ENCODE measurements at places on chromosomes 16 and 17.

GRCh38 chr17:63070031-63070430, 104.0 kb downstream of the TANC2 start:
- no peak for DNase-seq

DNA sequence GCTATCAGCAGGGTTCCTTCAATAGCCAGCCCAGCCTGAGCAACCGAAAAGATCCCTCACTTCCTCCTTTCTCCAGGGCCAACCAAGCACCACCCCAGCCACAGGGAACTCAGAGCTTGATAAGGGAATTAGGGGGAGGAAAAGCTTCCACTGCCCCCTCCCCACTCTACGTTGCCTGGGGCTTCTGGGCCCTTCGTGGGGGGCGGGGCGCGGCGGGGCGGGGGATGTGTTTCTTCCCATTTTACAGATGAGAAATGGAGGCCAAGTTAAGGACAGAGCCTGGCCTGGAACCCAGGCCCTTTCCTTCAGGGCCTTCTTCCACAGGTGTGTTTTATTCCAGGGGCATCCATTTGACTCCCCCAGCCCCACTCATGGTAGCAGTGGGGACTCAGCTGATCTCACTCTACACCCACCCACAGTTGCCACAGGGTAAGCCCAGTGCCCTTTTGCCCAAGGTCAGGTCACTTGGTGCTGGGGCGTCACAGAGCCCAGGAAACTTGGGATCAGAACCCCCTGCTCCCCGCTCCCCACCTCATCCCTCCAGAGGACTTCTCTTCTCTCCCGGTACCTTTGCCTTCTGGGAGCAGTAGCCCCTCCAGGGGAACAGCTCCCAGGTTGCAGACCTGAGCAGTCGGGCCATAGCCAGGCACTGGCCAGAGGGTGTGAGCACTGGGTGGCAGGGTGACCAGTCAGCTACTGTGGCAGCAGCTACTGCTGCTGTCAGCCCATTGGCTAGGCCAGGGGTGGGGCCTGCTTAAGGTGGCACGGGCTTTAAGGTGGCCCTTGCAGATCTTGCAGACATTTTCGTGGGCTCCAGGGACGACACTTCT, at the start of gene LDHD:
Gene LDHD, minus strand, starts transcription at position 700 of the 830 bp plus-strand sequence. Its CDS starts 60 bp downstream, at position 640.
- no peak for DNase-seq

DNA sequence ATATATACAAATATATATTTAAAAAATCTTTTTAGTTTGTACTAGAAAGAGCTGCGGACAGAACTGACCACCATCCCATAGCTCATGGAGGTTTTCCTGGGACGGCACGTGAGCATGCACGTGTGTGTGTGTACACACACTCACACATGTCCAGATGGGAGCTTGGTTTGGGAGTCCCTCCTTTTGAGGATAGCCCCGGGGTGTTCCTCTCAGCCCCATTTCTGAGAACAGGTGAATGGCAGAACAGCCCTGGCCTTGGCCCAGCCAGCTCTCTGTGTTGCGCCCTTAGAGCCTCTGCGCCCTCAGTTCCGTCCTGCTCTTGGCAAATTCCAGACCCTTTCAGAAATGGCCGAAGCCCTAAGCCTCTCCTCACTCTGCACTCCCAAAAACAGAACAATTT, 70.1 kb downstream of the AMFR start:
- DNase-seq = no peak

DNA sequence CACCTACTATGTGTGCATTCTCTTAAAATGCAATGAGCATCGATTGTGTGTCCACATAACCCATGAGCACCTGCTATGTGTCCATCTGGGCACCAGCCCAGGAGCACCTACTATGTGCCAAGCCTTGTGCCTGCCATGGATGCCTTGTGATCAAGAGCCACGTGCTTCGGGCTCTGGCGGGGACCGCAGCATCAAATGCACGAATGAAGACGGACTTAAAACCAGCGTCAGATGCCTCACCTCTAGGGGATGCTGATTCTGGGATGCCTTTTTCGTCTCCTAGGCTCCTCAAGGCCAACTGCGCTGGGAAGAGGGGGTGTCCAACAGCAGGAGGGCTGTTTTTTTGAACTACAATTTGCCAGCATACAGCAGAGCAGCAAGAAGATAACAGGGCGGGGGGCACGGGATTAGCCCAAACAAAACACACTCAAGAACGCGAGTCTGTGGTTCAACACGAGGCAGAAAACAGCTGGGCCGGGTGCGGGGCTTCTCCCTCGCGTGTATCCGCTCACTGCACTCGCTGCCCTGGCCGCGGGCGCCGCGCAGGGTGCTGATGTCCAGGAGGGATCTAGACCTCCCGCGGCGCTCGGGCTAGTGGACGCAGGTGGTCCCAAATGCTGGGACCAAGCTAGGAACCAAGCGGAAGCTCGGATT, 1.2 kb upstream of the GLIS2 start:
- no peak for DNase-seq

DNA sequence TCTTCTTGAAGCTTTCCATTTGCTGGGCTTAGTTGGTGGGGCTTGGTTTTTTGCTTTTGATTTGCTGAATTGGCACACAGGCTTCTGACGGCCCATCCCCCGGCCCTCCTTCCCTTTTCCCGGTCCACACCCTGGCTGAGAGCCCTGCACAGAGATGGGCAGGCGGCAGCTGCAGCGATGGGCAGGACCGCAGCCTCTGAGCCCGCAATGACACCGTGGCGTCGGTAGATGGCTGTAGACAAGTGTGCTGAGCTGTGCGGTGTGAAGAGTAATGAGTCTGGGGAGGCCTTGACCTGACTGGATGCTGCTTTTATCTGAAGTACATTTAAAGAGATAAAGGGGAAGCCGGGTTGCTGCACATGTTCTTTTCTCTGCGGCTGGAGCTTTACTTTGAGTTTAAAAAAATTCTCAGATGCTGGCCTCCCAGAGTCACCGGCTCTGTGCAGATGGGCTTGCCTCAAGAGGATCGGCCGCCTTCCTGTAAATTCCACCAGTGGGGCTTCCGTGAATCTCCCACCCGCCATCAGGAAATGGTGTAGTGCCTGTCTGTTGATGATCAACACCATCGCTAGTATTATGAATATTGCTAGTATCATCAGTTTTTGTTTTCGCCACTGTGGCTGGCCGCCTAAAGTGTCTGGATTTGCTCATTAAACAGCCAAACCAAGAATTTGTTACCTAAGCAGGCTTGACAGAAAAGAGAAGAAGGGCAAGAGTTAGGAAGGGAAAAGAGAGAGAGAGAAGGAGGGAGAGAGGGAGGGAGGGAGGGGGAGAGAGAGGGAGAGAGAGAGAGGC, 245.6 kb upstream of the RBFOX1 start:
- DNase-seq = no peak

GRCh38 chr16:47925811-47926460, 229.9 kb downstream of the ABCC12 start:
- no peak for DNase-seq

- DNase-seq = no peak
These were observed 136.3 kb upstream of the CACNG3 start for GRCh38 chr16:24119807-24120206.

GRCh38 chr16:14309001-14309886, 238.1 kb downstream of the MRTFB start:
- no peak for DNase-seq

DNA sequence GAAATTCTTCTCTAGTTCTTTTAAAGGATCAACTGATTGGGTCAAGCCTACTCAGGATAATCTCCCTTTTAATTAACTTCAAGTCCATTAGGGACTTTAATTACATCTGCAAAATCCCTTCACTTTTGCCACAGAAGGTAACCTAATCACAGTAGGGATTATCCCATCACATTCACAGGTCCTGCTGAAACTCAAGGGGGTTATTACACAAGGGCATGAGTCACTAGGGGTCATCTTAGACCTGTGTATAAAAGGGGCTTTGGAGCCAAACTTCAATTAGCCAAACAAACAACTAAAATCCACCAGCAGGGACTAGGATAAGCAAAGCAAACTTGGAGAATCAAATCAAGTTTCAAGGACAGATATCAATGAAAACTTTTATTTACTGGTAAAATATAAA, 19.4 kb downstream of the CIAPIN1 start:
- no peak for DNase-seq

- no peak for DNase-seq
These were observed 79.9 kb upstream of the HSBP1 start for GRCh38 chr16:83727751-83728352.

DNA sequence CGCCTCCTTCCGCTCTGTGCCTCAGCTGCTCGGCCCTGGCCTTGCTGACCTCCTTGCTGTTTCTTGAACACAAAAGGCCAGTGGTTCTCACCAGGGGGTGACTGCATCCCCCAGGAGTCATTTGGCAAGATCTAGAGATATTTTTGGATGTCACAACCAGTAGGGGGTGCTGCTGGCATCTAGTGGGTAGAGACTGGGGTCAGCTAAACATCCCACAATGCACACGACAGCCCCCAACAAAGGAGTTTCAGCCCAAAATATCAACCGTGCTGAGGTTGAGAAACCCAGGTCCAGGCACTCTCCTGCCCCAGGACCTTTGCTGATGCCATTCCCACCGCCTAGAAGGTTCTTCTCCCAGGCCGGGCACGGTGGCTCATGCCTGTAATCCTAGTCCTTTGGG, 39.7 kb downstream of the ABCC6 start:
- no peak for DNase-seq

DNA sequence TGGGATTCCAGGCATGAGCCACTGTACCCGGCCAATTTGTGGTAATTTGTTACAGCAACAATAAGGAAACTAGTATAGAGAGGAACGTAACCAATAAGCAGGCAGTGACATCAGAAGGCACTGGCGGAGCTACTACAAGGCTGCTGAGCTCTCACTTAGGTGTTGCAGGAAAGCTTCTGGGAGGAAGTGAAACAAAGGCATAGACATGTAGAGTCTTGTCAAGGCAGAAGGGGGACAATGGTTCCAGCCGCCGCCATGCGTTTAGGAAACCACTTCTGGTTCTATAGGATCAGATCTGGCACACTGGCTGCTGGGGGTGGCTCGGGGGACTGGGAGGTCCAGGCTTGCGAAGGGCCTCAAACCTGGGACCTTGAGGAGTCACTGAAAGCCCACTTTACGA, 9.4 kb upstream of the CPSF4L start:
- peak; percentile 33 for DNase-seq

- no peak for DNase-seq
These were observed 169.7 kb upstream of the CACNG5 start for GRCh38 chr17:66665194-66665593.

- peak; percentile 36 for DNase-seq
These were observed at the start of gene MFSD6L for GRCh38 chr17:8798846-8799569. Gene MFSD6L (minus strand): TSS chr17:8799365. CDS start chr17:8799120, 245 bp downstream.

DNA sequence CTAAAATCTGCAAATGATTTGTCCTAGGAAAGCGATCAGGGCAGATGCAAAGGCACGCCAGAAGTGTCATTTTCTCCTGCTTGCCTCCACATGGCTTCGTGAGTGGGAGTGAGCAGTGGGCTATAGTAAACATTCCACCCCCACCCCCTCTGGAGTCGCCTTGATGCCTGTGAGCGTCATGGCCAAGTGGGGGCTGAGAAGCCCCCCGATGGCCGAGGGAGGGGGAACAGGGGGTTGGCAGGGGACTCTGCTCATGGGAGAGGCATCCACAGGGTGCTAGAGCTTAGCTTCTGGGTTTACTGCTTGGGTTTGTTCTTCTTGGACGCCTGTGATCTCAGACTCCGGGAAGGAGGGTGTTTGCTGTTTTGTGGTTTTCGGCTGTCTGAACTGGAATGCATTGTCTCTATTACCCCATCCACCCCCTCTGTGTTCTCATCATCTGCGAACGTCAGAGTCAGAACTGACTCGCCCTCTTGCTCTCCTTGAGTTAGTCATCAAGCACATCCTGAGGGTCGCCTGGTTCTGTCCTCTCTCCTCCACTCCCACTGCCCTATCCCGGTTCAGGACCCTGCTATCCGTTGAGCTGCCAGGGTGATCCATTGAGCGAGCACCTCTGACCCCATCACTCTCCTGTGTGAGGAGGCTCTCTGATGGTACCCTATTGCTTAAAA, 15.4 kb downstream of the TNS4 start:
- no peak for DNase-seq

DNA sequence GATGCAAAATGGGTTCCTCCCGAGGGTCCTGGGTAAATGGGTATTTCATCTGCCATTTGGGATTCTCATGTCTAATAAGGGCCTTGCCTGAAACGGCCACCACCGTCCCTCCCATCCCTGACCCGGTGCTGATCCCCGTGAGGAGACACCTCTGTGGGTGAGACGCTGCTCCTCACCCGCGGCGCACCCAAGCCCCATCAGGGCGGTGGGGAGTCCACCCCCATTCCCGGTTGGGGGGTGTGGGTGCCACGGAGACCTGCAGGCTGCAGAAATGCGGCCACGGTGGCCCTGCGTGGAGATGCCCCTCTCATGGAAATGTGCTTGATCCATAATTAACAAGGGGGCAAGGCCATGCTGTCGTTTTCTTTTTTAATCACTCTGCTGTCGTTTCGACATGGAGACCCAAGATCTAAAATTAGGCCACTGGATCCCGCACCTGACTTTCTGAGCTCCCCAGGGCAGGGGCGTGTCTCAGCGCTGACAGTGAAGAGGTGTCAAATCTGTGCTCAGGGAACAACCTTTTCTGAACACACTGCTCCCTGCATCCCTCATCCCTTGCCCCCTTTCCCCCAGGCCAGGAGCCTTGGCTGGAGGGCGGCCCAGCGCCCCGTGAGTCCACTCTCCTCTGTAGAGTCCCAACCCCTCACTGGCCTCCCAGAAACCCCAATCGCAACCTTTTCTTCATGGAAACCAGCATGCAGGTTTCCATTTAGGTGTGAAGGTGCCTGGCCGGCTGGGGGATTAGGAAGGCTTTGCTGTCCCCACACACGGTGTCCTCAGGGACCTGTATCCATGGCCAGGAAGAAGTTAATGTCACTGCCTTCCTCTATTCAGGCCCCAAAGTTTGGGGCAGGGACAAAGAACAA, 38.9 kb downstream of the PEMT start:
- no peak for DNase-seq

DNA sequence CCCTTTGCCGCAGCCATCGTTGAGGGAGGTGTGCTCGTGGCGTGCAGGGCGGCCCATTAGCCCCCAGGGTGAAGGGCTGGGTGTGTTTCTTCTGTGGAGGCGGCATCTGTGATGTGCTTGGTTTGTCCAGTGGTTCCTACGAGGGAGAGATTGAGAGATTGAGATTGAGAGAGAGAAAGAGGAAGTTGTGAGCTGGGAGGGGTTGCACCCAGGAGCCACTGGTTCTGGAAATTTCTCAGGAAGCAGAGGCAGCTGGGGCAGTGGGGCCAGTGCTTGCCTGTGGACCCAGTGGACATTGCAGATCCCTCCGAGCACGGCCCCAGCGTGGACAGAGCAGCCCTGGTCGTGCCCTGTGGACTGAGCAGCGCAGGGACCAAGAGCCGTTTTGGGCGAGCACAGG, 72.0 kb upstream of the ZNF750 start:
- DNase-seq = no peak

DNA sequence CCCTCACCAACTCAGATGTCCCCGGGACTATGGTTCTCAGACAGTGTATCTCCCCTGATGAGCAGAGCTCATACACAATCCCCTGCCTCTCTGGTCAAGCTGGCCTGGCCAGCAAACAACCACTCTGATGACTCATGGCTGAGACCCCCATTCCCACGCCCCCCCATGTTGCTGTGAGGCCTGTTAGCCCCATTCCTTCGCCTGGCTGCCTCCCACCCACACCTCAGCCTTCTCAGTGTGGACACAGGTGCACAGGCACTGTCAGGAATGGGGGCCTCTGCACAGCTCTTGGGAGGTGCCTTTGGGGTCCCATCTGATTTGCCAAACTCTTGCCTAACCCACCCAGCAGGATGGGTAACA, 80.2 kb downstream of the CNGB1 start:
- no peak for DNase-seq
